ENCODE measurements at places on chromosomes 11 and 22.

- no peaks in the 10 kb centered on the region for H3K36me3 ChIP-seq
- no peak for DNase-seq
- H3K27ac ChIP-seq, result no peak overlapping the region
Observed at GRCh38 chr11:28621753-28622152, 513.6 kb downstream of the METTL15 start.

GRCh38 chr11:75429902-75430713 is 2.9 kb downstream of the KLHL35 start:
- H3K4me3 ChIP-seq, result peak overlapping the region; percentile 43
- peak; percentile 69 for DNase-seq
- H3K36me3 ChIP-seq, result no peaks in the 10 kb centered on the region
- no peak overlapping the region for H3K27ac ChIP-seq
- peaks cover 30% of the 10 kb centered on the region for H3K4me1 ChIP-seq

- no peak for DNase-seq
- peak overlapping the region; percentile 38 for H3K4me3 ChIP-seq
- no peak overlapping the region for H3K27ac ChIP-seq
- no peaks in the 10 kb centered on the region for H3K27me3 ChIP-seq
- no peaks in the 10 kb centered on the region for H3K36me3 ChIP-seq
Observed at GRCh38 chr22:21736084-21736642, 569 bp upstream of the YPEL1 start.

- peak overlapping the region; percentile 87 for H3K4me3 ChIP-seq
- peak; percentile 53 for DNase-seq
- H3K36me3 ChIP-seq, result peaks cover 3% of the 10 kb centered on the region
- H3K4me1 ChIP-seq, result peaks cover 32% of the 10 kb centered on the region
Observed at GRCh38 chr22:46150655-46151477, 540 bp downstream of the PPARA start.
